Right lobe of liver (tissue), 6 donors: ENCODE measurements at places on chromosomes 2 and 18. TPM values are rescaled to one million over a fixed set of nuclear protein-coding genes. Genes with fewer than 3 reads are reported as not detected.

TUBA4B gene
- total RNA-seq: 0.43 TPM

RNF144A gene
- total RNA-seq: 3.2 TPM

NT5C1B gene
- not detected for total RNA-seq

DSC3 gene
- total RNA-seq: not detected

UGT1A3 gene
- total RNA-seq: 12.9 TPM

LRRTM1 gene
- not detected for total RNA-seq

ADAM23 gene
- 0.26 TPM for total RNA-seq

ACP1 gene
- 67.6 TPM for total RNA-seq

KCNIP3 gene
- 3.3 TPM for total RNA-seq

KLHL30 gene
- 0.04 TPM for total RNA-seq

GPR45 gene
- total RNA-seq: not detected

GAD1 gene
- total RNA-seq: not detected

NPPC gene
- total RNA-seq: not detected

FHL2 gene
- total RNA-seq: 36.6 TPM

ATOH8 gene
- 74.6 TPM for total RNA-seq
